ENCODE measurements at places on chromosomes 4 and X.
A peak's percentile ranks its signal among the peaks of the same experiment; 100 is the strongest.

- DNase-seq, result no peak
Observed at GRCh38 chr4:128461291-128462102, 173.9 kb upstream of the PGRMC2 start.

- no peak for DNase-seq
Observed at GRCh38 chrX:40975951-40976350, 109.3 kb upstream of the USP9X start.

DNA sequence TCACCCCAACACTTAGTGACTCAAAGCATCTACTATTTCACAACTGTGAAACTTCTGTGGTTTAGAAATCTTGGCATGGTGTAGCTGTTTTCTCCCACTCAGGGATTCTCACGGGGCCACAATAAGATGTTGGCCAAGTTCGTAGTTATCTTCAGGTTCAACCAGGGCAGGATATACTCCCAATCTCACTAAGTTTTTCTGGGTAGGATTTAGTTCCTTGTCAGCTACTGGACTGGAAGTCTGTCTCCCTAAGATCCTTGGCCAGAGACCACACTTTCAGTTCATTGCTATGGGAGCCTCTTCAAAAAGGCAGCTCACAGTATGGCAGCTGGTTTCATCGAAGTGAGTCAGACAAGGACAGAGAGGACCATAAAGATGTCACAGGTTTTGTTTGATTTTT, 111.7 kb upstream of the PDHA2 start:
- no peak for DNase-seq

DNA sequence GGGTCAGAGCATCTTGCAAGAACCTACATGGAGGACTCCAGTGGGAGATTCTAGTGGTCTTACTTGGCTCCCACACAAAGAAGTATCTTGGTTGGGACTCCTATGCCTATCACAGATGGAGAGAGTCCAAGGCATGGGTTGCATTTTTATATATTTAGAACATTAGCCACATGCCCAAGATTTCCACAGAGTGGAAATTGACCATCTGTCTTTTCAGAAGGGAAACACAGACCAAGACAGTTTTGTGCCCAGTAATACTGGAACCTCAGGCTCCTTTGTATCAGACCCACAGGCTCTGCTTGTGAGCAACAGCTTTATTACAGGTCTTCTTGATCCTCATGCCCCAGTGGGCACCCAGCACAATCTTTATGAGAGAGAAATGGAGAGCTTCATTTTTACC, 43.6 kb downstream of the PAGE2 start:
- no peak for DNase-seq

DNA sequence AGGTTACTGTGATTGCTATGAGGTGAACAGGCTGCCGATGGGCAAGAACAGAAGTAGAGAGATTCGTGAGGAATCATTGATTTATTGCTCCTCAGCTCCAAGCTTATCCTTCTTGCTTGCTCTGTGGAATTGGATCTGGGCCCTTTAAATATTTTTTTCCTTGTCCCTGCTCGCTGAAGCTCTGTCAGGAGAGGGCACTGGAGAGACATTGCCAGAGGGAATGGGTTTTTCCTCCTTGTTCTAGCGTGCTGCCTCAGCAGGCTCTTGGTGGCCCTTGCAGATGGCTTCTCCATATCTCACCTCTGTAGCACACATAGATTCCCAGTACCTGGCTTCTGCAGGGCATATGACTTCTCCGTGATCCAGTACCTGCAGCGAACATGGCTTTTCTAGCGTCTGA, 67.4 kb downstream of the CNGA2 start:
- DNase-seq, result no peak

GRCh38 chrX:13491061-13491460, 78.3 kb upstream of the EGFL6 start:
- DNase-seq, result no peak

DNA sequence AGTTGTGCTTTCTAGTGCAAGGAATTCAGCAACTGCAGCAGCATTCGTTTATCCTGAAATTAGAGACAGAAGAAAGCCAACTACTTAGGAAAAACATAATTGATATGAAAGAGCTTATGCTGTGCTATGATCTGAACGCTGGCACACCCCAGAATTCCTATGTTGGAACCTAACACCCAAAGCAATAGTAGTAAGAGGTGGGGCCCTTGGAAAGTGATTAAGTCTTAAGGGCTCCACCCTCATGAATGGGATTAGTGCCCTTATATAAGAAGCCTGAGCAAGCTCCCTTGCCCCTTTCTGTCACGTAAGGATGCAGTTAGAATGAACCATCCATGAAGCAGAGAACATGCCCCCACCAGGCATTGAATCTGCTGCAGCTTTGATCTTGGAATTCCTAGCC, 5.4 kb upstream of the LSM6 start:
- no peak for DNase-seq

DNA sequence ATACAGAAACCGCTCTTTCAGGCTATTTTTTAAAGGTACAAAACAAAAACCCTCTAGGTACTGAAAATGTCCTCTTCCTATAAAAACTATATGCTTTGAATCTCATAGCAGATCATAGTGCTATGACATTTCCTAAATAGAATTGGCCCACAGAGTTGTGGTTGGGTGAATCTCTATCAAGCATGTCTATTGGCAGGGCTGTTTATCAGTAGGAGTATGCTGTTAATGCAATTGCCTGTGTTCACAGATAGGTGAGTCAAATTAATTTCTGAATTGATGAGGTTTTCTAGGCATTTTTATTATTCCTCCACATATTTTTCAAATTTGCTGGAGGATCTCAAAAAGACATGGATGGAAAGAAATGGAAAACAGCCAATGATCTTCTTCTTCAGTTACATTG, 73.9 kb downstream of the QRFPR start:
- DNase-seq, result no peak

GRCh38 chr4:163762741-163763140, 268.3 kb downstream of the TMA16 start:
- no peak for DNase-seq

GRCh38 chr4:170591076-170591475, 501.3 kb upstream of the AADAT start:
- no peak for DNase-seq

- DNase-seq, result peak; percentile 27
Observed at GRCh38 chr4:80138551-80139538, 58.5 kb upstream of the PRDM8 start.

GRCh38 chr4:19774690-19775256, 476.9 kb upstream of the SLIT2 start:
- no peak for DNase-seq

GRCh38 chr4:114519368-114519767, 79.2 kb upstream of the UGT8 start:
- no peak for DNase-seq

GRCh38 chr4:6497796-6498195, 25.4 kb upstream of the PPP2R2C start:
- DNase-seq, result no peak

GRCh38 chrX:115559672-115560071, 1.3 kb upstream of the PLS3 start:
- no peak for DNase-seq

GRCh38 chr4:90112715-90113114, 14.5 kb upstream of the CCSER1 start:
- DNase-seq, result no peak

GRCh38 chr4:99636422-99636821, 21.2 kb downstream of the C4orf54 start:
- no peak for DNase-seq

DNA sequence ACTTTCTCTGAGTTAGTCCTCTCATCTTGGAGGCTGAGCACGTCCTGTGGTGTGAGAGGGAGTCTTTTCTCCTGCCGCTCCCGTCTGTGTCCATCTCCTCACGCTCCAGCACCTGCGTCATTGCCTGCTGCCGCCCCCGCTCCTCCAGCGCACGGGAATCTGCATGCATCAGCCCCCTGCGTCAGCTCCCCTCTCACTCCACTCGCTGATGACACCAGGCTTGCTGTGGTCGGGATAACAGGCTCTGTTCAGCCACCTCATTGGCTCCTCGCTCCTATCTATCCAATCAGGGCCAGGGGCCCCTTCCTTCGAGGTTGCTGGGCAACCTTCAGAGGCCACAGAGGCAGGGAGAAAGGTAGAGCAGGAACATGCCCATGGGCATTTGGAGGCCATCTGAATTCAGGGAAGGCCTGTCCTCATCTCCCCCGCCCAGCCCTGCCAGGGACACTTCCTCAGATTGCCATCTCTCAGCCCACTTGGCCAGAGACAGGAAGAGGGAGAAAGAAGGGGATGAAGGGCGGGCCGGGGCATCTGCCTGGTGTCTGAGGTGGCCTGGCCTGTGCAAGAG, 9.3 kb downstream of the ZNF185 start:
- DNase-seq, result no peak

- DNase-seq, result no peak
Observed at GRCh38 chrX:113741744-113742143, 842.1 kb upstream of the HTR2C start.

- DNase-seq, result no peak
Observed at GRCh38 chr4:42352049-42352448, 45.2 kb upstream of the SHISA3 start.

DNA sequence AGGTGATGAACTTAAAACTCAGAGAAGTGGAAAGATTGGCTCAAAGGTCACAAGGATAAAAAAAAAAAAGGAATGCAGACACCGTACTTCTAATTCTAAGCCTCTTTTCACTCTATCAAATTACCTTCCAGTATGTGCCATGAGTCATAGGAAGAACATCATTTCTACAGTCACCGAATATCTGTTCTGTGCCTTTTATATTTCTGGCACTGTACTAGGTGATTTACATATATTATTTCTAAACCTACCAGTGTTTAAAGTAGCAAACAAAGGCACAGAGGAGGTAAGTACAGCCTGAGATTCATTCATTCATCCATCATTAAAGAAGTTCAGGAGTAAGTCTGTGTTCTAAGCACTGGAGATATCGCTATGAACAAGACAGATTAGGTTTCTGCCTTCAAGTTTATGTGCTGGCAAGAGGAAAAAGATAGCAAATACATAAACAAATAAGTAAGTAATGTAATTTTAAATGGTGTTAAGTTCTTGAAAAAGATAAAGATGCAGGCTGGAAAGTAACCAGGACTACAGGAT, 65.3 kb downstream of the PALLD start:
- no peak for DNase-seq

DNA sequence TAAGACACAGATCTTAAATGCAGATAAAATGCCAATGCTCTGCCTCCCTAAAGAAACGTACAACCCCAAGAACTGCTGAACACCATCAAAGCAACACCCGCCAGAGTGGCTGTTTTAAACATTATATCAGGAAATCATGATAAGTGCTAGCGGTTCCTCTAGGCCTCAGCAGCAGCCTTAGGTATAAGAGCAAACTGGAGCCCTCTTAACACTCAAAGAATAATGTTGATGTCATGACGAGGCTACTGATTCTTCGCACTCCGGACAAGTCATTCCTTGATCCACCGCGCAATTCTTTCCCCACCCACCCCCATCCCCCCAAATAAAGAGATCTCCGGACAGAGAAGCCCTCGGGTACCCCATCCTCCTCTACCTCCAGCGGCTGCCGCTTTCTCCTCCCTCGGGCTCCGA, 507 bp downstream of the LIN54 start:
- DNase-seq, result no peak

DNA sequence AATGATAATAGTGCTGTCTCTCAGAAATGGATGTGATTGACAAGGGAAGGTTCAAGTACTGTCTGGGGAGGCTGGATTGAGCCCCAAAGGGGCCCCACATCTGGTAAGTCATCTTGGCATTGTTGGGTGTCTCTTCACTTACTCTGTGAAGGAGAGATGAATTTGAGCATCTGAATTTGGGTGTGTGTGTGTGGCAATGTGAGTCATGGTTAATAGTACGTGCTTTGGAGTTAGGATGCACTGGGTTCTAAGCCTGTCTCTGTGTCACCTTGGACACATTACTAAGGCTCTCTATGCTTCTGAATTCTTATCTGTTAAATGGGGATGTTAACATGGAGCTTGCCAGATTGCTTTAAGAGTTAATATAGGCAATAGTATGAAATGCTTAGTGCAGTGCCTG, 80.4 kb downstream of the FRAS1 start:
- no peak for DNase-seq

DNA sequence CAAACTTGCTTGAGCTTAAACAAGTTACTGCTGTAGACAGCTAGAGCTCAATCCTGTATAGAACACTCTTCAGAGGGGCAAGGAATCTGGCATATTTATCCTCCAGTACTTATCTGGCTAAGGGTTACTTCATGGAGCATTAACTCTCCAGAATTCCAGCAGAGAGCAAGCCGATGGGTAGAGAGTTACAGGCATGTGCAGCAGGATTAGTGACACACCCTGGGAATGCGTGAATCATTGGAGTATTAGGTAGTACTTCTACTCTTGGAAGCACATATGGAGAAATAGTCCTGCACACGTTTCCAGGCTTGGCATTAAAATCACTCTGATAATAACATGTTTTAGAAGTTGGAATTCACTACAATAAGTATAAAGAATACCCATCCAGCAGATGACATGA, 35.4 kb downstream of the GRXCR1 start:
- DNase-seq, result no peak

- DNase-seq, result no peak
Observed at GRCh38 chrX:28589046-28589445, 1.8 kb downstream of the IL1RAPL1 start.

GRCh38 chr4:55395218-55395528, 584 bp upstream of the TMEM165 start:
- DNase-seq, result no peak

DNA sequence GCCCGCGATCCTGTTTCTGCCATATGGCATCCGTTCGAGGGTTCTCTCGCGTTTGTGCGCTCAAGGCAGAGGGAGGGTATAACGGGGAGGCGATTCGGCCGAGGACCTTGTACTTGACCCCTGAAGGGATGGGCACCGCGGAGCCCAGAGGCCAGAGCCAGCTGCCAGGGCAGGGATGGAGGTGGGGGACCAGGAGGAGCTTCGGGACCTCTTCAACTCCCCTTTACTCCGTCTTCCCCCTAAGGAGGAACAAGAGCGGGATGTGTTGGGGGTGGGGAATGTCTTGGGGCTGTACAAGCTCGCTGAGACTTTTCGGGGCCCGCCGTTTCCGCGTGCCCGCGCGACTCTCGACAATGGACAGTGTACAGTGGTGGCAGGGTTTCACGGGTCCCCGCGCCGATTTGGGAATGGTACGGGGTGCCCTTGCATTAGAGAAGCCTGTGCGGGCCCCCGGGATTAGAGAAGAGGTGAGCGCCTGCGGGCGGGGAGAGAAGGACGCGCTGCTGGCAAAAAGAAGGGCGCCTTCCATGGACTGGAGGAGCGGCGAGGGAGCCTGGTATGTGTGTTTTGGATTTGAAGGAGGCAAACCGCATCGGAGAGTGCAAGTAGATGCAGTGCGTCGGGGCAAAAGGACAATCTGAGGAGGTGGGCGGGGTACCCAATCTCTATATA, 760 bp downstream of the UGT8 start:
- no peak for DNase-seq

DNA sequence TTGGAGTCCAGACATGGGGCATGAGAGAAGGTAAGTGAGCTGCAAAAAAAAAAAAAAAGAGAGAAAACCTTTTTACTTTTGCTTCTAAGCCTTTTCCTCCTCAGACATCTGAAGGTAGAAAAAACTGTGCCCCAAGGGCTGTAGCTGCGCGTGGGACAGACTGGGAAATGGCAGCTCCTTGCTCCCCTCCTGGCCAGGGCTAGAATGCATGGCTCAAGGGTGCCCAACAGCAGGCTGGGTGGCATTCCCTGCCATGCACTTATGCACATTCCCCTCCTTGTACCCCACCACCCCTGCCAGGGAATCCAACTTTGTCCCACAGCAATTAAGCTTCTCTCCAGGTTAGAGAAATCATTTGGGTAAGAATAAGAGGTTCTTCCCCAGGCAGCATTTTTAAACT, 421.2 kb downstream of the TRAM1L1 start:
- DNase-seq, result no peak
